Activated naive CD8-positive, alpha-beta T cell treated with anti-CD3 and anti-CD28 coated beads, Interleukin-2, amount 50 U/mL, for 16 hours (primary cell): ENCODE measurements at places on chromosomes 3 and 15.

- DNase-seq: no peak
Measured at GRCh38 chr3:108117241-108117775, 26.5 kb upstream of the CD47 start.

DNA sequence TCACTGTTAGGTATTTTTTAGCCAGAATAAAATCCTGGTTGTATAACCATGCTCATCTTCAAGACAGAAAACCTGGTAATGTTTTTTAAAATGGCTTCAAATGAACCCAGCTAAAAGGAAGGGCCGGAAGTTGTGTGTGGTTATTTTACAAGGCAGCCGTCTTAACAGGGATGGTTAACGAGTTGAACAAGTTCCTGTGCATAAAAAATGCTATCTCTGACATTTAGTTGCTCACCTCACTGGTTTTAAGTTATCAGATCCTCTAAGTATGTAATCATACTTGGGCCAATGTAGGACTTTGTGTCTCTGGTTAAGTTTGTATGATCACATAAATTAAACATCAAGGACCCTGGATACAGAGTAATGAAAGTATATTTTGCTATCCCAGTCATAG is 2.1 kb downstream of the ATP11B start:
- no peak for DNase-seq

DNA sequence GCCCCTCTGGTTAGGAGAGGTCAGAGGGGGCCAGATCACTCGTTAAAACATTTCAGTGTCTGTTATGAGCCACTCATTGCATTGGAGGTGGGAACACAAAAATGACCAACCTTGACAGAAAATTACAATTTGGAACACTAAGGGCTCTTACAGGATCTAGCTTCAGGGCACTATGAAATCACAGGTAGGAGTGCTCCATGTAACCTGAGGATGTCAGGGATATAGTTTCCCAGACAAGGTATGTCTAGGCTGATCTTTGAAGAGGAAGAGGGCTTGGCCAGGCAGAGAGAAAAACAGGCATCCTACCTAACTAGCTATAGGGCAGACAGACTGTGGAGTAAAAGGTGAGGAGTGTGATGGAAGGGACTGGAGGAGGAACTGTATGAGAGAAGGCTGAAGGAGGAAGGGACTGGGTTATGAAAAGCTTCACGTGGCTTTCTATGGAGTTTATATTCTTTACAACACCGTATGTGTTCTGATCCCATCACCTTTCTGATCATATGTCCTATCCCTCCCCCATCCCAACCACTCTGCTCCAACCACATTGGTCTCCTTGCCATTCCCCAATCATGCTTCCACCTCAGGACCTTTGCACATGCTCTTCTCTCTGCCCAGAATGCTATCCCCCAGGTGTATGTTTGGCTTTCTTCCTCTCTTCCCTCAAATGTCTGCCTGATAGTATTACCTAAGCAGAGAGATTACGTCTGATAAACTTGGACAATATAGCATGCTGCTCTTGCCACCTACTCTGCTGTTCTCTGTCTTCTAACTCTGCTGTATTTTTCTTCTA is 88.2 kb downstream of the CCR1 start:
- DNase-seq: no peak

DNA sequence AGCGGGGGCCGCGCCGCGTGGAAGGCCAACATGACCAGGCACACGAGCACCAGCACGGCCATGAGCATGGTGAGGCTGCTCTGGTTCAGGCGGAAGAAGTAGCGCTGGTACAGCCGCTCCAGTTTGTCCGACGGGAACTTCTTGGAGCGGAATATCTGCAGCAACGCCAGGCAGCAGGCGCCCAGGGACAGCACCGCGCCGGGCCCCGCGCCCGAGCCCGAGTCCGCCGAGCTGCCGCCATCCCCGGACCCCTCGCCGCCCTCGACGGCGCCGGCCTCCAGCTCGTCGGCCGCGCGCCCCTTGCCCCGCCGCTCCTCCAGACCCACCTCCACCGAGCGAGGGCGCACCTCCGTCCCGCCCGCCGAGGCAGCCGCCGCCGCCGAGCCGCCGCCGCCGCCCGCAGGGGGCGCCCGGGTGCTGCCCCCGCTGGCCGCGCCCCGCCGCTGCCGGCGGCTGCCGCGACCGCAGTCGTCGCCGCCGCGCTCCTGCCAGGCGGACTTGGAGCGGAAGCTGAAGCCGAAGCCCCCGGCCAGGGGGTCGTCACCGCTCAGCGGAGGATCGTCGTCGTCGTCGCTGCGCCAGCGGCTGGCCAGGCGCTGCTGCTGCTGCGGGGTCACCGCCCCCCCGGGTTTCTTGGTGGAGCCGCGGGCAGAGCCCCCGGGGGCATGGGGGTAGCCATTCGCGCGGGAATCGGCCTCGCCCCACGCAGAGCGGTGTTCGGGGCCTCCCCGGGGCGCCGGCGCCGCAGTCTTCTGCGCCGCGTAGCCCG is 957 bp downstream of the ADCY5 start:
- no peak for DNase-seq

DNA sequence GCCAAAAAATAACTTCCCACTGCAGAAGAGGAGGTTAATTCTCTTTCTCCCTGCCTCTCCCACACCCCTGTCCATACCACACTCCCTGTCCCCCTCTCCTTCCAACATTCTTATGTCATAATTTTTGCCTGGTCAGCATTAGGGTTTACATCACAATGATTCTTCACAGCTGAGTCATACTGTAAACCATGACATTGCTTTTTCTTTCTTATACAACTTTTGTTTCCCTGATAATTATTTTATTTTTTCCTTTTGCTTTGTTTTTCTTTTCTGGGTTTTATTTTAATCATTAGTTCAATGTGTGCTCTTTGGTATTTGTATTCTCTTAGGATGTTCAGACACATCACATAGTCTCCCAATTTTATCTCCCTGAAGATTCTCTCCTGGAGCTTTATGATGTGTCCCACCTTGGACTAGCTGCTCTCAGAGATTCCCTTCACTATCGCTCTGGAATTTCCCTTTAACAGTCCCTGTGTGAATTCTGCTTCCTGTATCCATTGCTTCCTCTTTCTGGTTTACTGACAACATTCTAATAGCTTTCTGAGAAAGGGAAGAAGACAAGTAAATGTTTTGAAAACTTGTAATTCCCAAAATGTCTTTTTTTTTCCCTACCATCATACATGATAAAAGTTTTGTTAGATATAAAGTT is 70.7 kb downstream of the SOX2 start:
- DNase-seq: no peak

- no peak for DNase-seq
Measured at GRCh38 chr15:98906712-98907083, 100.9 kb downstream of the PGPEP1L start.

- DNase-seq: no peak
Measured at GRCh38 chr15:59237119-59237855, 30.6 kb downstream of the LDHAL6B start.

GRCh38 chr3:50971487-50971924 is 296.8 kb downstream of the DOCK3 start:
- no peak for DNase-seq

DNA sequence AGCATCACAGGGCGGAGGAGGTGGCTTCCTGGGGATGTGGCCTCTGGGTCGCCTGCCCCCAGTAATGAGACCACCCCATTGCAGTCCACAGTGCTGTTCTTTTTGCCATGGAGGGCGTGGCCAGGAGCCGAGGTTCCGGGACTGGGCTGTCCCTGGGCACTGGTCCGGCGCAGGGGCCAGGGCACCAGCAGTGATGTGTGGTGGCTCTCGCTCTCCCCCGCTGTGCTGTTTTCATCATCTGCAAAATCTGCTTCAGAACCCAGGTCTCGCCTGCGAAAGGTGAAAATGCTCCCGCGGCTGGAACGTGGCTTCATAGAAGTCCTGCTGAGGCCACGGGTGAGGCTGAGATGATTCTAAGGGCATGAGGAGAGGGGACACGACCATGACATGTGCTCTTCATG is 45.8 kb downstream of the SCN5A start:
- no peak for DNase-seq

DNA sequence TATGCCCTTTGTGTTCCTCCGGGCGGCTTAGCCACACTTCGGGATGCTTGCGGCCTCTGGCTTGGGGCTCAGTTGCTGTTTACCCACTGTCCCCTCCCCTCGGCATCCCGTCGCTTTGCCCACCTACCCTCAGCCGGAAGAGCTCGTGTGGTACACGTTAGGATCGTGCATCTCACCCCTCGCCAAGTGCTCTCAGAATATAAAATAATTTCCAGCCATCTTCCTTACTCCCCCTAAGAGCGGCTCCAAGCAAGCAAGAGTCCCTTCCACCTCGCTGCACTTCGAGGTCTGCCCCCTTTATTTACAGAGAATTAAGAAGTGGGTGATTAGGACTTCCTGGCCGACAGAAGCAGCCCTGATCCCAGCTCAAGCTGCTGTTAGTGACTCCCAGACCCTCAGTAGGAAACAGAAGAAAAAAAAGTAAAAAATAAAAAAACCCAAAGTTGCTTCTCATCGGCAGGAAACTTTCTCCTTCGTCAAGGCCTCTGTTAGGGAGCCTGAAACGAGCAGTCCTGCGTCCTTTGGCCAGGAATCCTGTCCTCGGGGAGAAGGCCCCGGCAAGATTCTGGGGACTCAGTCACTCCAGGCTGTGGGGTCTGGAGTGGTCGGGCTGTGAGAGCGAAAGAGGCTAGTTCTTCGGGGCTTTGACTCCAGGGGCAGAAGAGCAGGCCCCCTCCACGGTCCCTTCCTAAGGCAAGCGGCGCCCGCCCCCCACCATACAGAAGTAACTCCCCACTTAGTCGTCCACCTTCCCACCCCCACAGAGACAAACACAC is 3.0 kb downstream of the MEIS2 start:
- DNase-seq: no peak

GRCh38 chr3:114308830-114309229 is 15.0 kb downstream of the TIGIT start:
- DNase-seq: no peak

GRCh38 chr3:124768812-124769211 is 38.6 kb downstream of the UMPS start:
- no peak for DNase-seq

- DNase-seq: no peak
Measured at GRCh38 chr3:124886168-124887056, 753 bp downstream of the ITGB5 start.
